ENCODE measurements at places on chromosomes 3 and 15.

GRCh38 chr3:14889205-14889604, 58.2 kb upstream of the NR2C2 start:
- H3K27me3 ChIP-seq: no peaks in the 10 kb centered on the region
- peaks cover 7% of the 10 kb centered on the region for H3K4me1 ChIP-seq
- no peak for DNase-seq
- no peak overlapping the region for H3K4me3 ChIP-seq
- H3K27ac ChIP-seq: no peak overlapping the region
- no peaks in the 10 kb centered on the region for H3K36me3 ChIP-seq

DNA sequence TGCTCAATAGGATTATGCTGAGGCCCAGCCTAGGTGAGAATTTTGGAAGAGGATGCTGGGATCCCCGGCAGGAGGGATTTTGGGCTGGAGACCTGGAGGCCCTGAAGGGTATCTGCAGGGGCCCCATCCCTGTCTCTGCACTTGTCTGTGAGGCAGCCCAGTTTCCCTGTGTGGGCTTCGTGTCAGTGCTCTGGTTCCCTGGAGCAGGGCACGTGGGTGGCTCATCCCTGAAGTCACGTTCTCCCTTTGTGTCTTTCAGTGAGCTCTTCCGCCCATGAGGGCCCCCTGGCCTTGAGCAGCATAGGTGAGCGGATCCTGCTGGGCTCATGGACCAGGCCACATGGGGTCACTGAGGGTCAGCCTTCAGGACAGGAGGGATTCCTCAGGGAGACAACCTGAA, 217.9 kb downstream of the SNRPN start:
- H3K4me1 ChIP-seq: no peaks in the 10 kb centered on the region
- H3K36me3 ChIP-seq: no peaks in the 10 kb centered on the region
- no peak for DNase-seq

DNA sequence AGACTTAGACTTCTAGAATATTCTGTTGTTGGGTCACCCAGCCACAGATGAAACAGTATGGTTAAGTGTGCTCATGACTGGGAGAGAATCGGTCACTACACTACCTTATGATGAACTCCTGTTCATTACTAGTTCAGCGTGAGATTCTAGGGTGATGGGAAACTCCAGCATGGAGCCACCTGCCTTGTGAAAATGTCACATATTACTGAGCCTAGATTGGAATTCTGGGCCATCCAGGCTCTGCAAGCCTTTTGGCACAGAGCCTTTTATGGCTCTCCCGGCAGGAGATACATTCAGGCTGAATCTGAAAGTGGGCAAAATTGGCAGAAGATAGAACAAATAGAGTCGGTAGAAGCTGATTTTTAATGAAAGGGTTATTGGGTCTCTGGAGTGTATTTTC, 19.0 kb downstream of the NANOGP8 start:
- no peaks in the 10 kb centered on the region for H3K4me1 ChIP-seq
- DNase-seq: no peak
- no peaks in the 10 kb centered on the region for H3K27me3 ChIP-seq
- H3K27ac ChIP-seq: no peak overlapping the region
- H3K4me3 ChIP-seq: no peak overlapping the region

- H3K4me3 ChIP-seq: no peak overlapping the region
- no peak overlapping the region for H3K27ac ChIP-seq
- no peak for DNase-seq
- H3K36me3 ChIP-seq: no peaks in the 10 kb centered on the region
- H3K4me1 ChIP-seq: no peaks in the 10 kb centered on the region
These were observed 141.0 kb upstream of the HACD2 start for GRCh38 chr3:123725652-123726400.

DNA sequence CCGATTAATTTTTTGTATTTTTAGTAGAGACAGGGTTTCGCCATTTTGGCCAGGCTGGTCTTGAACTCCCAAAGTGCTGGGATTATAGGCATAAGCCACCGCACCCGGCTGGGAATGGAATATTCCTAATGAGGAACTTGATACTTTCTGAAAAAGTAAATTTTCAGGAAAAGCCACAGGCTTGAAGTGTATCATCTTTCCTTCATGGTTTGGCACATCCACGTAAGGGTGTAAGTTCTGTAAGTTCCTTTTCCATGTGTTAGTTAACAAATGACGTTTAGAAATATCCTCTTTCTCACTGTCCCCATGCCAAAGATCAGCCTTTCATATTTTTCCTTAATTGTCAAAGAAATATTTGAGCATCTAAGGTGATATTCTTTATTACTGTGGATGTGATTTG, 24.9 kb downstream of the TMEM45A start:
- H3K4me3 ChIP-seq: no peak overlapping the region
- DNase-seq: no peak
- H3K36me3 ChIP-seq: peaks cover 7% of the 10 kb centered on the region
- no peaks in the 10 kb centered on the region for H3K4me1 ChIP-seq

GRCh38 chr3:62621925-62622324, 248.6 kb upstream of the FEZF2 start:
- no peak overlapping the region for H3K4me3 ChIP-seq
- H3K27ac ChIP-seq: no peak overlapping the region
- H3K4me1 ChIP-seq: no peaks in the 10 kb centered on the region
- DNase-seq: no peak
- no peaks in the 10 kb centered on the region for H3K36me3 ChIP-seq

- no peaks in the 10 kb centered on the region for H3K36me3 ChIP-seq
- no peak overlapping the region for H3K4me3 ChIP-seq
- DNase-seq: no peak
- H3K27ac ChIP-seq: no peak overlapping the region
These were observed 237.9 kb downstream of the TLE3 start for GRCh38 chr15:69859866-69860265.

DNA sequence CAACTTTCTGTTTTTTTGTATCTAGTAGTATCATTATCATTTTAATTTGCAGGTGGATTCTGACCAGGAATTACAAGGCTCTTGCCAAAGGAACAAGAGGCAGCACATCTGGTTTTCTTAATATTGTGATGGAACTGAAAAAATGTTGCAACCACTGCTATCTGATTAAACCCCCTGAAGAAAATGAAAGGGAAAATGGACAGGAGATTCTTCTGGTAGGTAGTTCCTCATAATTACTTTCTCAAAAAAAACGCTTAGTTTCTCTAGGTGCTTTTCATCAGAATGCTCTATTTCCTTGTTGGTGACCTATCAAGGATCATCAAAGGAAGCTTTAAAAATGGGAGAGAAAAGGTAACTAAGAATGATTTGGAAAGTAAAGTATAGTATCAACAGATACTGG, 71.6 kb downstream of the CHD2 start:
- no peaks in the 10 kb centered on the region for H3K4me1 ChIP-seq
- no peak overlapping the region for H3K27ac ChIP-seq
- no peak overlapping the region for H3K4me3 ChIP-seq

- no peak overlapping the region for H3K4me3 ChIP-seq
- H3K27ac ChIP-seq: no peak overlapping the region
- H3K4me1 ChIP-seq: no peaks in the 10 kb centered on the region
These were observed 70.2 kb downstream of the MYRIP start for GRCh38 chr3:39879581-39879980.

DNA sequence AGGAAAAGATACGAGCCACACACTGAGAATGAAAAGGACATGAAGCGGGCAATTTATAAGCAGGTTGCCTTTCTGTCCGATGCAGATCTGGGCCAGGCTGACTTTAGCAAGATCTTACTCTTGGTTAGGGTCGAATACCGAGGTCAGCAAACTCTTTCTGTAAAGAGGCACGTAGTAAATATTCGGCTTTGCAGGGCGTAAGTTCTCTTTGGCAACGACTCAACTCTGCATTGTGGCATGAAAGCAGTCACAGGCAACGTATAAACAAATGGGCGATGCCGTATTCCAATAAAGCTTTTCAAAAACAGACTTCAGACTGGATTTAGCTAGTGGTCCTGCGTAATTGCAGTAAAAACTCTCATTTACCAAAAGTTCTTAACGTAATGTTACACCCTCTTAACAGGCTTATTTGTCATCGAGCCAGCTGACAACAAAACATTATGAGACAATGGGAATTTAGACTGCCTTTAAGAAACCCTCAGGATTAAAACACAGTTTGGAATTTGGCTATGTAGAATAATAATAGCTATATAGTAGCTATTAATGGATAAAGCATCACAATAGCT, 13.1 kb upstream of the RPL35A start:
- DNase-seq: peak; percentile 31
- H3K4me1 ChIP-seq: no peaks in the 10 kb centered on the region
- H3K27ac ChIP-seq: no peak overlapping the region
- no peaks in the 10 kb centered on the region for H3K27me3 ChIP-seq

DNA sequence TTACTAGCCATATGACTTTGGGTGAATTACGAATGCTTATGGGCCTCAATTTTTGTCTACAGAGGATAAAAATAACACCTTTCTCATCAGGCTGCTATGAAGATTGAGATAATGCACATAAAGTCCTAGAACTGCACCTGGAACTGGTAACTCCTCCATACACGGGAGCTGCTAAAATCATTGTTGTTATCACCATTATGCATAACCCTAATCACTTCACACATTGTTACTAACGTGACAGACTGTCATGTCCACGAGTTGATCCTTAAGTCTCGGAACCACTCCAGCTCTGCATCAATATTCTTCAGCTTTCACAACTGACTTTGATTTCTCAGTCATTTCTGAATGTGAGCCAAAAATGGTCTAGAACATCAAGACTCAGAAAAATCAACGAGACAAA, 64.1 kb downstream of the RFTN1 start:
- peak overlapping the region; percentile 41 for H3K27ac ChIP-seq
- H3K36me3 ChIP-seq: no peaks in the 10 kb centered on the region
- no peak overlapping the region for H3K4me3 ChIP-seq

- peak overlapping the region; percentile 97 for H3K27ac ChIP-seq
- no peaks in the 10 kb centered on the region for H3K27me3 ChIP-seq
- peak; percentile 100 for DNase-seq
These were observed 224.1 kb upstream of the TPRG1 start for GRCh38 chr3:188947401-188948280.

GRCh38 chr15:74913041-74913440, 6.4 kb upstream of the FAM219B start:
- no peaks in the 10 kb centered on the region for H3K27me3 ChIP-seq
- no peak overlapping the region for H3K27ac ChIP-seq
- DNase-seq: no peak
- peaks cover 19% of the 10 kb centered on the region for H3K36me3 ChIP-seq

DNA sequence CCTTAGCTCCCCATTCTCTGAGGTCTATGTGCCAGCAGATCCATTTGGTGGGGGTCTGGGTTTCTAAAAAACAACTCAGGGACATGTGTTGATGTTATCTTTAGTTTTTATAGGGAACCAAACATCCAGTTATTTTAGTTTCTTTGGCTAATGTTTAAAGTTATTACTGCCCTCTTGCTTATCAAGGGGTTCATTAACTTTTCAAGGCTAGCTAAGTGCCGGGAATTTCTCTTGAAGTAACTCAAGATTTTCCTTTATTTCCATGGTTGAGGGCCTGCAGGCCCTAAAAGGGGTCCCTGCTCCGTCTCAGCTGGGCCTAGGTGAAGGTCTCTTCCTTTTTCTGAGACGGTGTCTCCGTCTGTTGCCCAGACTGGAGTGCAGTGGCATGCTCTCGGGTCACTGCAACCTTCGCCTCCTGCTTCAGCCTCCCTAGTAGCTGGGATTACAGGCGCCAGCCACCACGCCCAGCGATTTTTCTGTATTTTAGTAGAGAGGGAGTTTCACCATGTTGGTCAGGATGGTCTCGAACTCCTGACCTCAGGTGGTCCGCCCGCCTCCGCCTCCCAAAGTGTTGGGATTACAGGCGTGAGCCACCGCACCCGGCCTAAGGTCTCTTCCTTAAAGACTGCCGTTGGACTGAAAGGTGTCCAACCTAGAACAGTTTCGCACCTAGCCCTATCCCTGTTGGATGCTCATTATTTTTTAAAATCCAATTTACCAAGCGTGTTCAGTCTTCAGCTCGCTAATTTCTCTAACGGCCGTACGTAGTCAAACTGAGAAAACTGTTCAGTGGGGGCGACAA, 1.3 kb upstream of the OXSR1 start:
- H3K4me1 ChIP-seq: peaks cover 8% of the 10 kb centered on the region
- peak overlapping the region; percentile 96 for H3K27ac ChIP-seq
- H3K36me3 ChIP-seq: no peaks in the 10 kb centered on the region
- no peaks in the 10 kb centered on the region for H3K27me3 ChIP-seq

GRCh38 chr15:63942486-63943365, 103.6 kb downstream of the DAPK2 start:
- no peaks in the 10 kb centered on the region for H3K27me3 ChIP-seq
- no peak overlapping the region for H3K4me3 ChIP-seq
- DNase-seq: no peak

GRCh38 chr3:133894353-133895207, 1.1 kb downstream of the RAB6B start:
- peaks cover 13% of the 10 kb centered on the region for H3K27me3 ChIP-seq
- no peak overlapping the region for H3K27ac ChIP-seq
- no peak overlapping the region for H3K4me3 ChIP-seq
- no peak for DNase-seq

DNA sequence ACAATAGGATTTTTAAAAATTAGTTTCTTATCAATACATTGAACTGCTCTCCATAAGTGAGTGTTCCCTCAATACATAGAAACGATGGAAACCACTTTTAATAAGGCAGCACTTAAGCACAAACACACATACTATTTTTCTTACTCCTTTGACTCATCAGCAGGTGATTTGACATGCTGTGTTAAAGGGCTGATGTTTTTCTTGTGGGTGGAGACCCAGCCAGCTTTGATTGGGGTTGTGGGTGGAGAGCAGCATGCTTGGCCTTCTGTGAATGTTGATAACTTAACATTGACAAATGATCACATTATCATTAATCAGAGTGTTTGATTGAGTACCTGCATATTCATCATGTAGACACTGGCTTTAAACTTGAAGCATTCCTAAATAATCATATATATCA, 223.0 kb upstream of the DPH6 start:
- no peak for DNase-seq
- H3K4me3 ChIP-seq: no peak overlapping the region

DNA sequence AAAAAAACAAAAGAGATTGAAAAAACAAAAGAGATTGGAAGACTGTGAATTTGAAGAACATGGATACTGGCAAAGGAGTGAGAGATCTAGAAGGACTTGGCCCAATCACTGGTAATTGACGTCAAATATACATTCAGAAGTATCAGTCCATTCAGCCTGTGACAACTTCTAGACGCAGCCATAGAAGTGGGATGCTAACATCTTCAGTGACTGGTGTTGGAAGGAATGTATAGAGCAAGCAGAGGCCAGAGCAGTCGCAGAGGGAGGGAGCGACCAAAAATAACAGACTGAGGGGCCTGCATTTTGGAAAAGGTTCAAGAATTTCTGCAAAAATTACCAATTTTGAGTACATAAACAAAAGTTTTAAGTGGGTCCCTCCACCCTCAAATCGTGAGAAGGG, 473.3 kb downstream of the CADM2 start:
- H3K36me3 ChIP-seq: no peaks in the 10 kb centered on the region
- no peak overlapping the region for H3K4me3 ChIP-seq
- no peaks in the 10 kb centered on the region for H3K27me3 ChIP-seq
- H3K4me1 ChIP-seq: no peaks in the 10 kb centered on the region
- no peak overlapping the region for H3K27ac ChIP-seq

GRCh38 chr3:4680227-4680691, 187.1 kb downstream of the ITPR1 start:
- peaks cover 50% of the 10 kb centered on the region for H3K36me3 ChIP-seq
- H3K27me3 ChIP-seq: no peaks in the 10 kb centered on the region
- no peaks in the 10 kb centered on the region for H3K4me1 ChIP-seq
- no peak overlapping the region for H3K4me3 ChIP-seq
- H3K27ac ChIP-seq: no peak overlapping the region
- DNase-seq: no peak

GRCh38 chr3:50605901-50606326, 5.7 kb downstream of the CISH start:
- H3K4me3 ChIP-seq: no peak overlapping the region
- H3K36me3 ChIP-seq: peaks cover 37% of the 10 kb centered on the region
- H3K27me3 ChIP-seq: no peaks in the 10 kb centered on the region
- no peak for DNase-seq

- H3K27me3 ChIP-seq: no peaks in the 10 kb centered on the region
- no peak overlapping the region for H3K27ac ChIP-seq
- no peak overlapping the region for H3K4me3 ChIP-seq
- no peaks in the 10 kb centered on the region for H3K4me1 ChIP-seq
- DNase-seq: no peak
These were observed 531.9 kb downstream of the SQOR start for GRCh38 chr15:46166750-46167149.

Measured in lung (tissue), 17 donors.